HepG2 (cell line): ENCODE measurements at places on chromosomes 6 and 20. TPM values are rescaled to one million over a fixed set of nuclear protein-coding genes. Genes with fewer than 3 reads are reported as not detected.

Gene NFATC2
- total RNA-seq: 3.3 and 8.0 TPM in 2 replicates

Gene ADAT2
- 15.0 and 18.3 TPM in 2 replicates for total RNA-seq

Gene EYS
- 0.07 TPM in 1 of 2 replicates, not detected in the other for total RNA-seq

- H3K4me3 ChIP-seq: no peak overlapping the region
- no peaks in the 10 kb centered on the region for H3K36me3 ChIP-seq
- no peaks in the 10 kb centered on the region for H3K27me3 ChIP-seq
- H3K27ac ChIP-seq: no peak overlapping the region
Observed at GRCh38 chr6:142822383-142822782, 122.6 kb downstream of the HIVEP2 start.
